ENCODE measurements at places on chromosomes 7 and 10. TPM values are rescaled to one million over a fixed set of nuclear protein-coding genes. Genes with fewer than 3 reads are reported as not detected.
A peak's percentile ranks its signal among the peaks of the same experiment; 100 is the strongest.

Gene H2BK1
- not detected for total RNA-seq

- no peaks in the 10 kb centered on the region for H3K36me3 ChIP-seq
- no peak for DNase-seq
- H3K4me1 ChIP-seq = no peaks in the 10 kb centered on the region
- no peaks in the 10 kb centered on the region for H3K27me3 ChIP-seq
- H3K4me3 ChIP-seq = no peak overlapping the region
These were observed 645.3 kb downstream of the ACTR3B start for GRCh38 chr7:153404781-153405279.

GRCh38 chr10:119597405-119598186, 832 bp upstream of the TIAL1 start:
- H3K4me3 ChIP-seq = peak overlapping the region; percentile 81
- no peaks in the 10 kb centered on the region for H3K27me3 ChIP-seq
- no peak for DNase-seq
- H3K36me3 ChIP-seq = peaks cover 6% of the 10 kb centered on the region

Gene UCN3
- total RNA-seq = not detected

- H3K27me3 ChIP-seq = no peaks in the 10 kb centered on the region
- H3K36me3 ChIP-seq = no peaks in the 10 kb centered on the region
- H3K27ac ChIP-seq = peak overlapping the region; percentile 93
- peaks cover 12% of the 10 kb centered on the region for H3K4me1 ChIP-seq
- peak; percentile 90 for DNase-seq
- peak overlapping the region; percentile 0 for H3K4me3 ChIP-seq
These were observed 63.9 kb upstream of the AHR start for GRCh38 chr7:17234398-17235031.

- no peaks in the 10 kb centered on the region for H3K27me3 ChIP-seq
- no peak overlapping the region for H3K4me3 ChIP-seq
- DNase-seq = no peak
- no peaks in the 10 kb centered on the region for H3K36me3 ChIP-seq
- H3K27ac ChIP-seq = no peak overlapping the region
These were observed 292.9 kb downstream of the PAXIP1 start for GRCh38 chr7:154709840-154710520.

DNA sequence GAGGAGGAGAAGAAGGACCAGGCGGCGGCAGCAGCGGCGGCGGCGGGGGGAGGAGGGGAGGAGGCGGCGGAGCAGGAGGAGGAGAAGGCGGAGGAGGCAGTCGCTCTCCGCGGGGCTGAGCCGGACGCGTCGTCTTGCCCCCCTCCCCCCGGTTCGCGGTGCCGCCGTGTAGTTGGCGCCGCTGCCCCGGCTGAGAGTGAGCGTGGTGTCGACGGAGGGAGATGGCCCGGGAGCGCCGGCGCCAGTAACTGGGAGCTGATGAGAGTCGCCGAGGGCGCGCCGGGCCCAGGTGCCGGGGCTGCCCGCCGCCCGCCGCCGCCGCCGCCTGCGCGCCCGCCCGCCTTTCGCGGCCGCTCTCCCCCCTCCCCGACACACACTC, 257 bp downstream of the WAC start:
- peak overlapping the region; percentile 97 for H3K27ac ChIP-seq
- peaks cover 36% of the 10 kb centered on the region for H3K36me3 ChIP-seq
- peak overlapping the region; percentile 83 for H3K4me3 ChIP-seq
- H3K4me1 ChIP-seq = peaks cover 21% of the 10 kb centered on the region

DNA sequence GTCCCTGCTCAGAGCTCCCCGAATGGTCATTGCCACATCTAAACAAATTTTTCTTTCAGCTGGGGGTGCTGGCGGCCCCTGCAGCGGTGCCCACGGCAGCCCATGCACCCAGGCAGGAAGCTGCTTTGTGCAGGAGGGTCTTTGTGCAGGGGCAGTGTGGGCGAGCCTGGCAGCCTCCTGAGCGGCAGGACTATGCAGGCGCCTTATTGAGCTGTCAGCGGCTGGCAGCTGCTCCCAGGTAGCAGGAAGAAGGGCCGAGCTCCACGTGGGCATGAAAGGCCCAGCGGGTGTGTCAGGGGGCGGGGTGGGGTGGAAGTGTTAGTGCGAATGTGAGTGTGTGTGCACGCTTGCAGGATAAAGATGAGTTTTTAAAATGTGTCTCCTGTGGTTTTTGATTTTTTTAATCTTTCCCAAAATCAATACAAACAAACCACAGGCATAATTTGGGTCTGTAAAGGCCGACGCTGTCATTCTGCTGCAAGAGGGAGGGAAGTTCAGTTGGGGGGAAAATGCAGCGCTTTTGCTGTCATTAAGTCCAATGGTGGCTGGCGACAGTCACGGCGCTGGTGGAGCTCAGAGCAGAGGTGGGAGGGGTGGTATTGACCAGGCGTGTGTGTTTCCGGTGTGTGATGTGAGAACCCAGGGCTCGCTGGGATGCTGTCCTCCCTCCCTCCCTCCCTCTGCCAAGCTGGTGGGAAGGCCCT, 83.9 kb downstream of the LHPP start:
- no peaks in the 10 kb centered on the region for H3K27me3 ChIP-seq
- no peak overlapping the region for H3K27ac ChIP-seq
- H3K4me3 ChIP-seq = no peak overlapping the region
- no peaks in the 10 kb centered on the region for H3K36me3 ChIP-seq
- no peak for DNase-seq

GRCh38 chr10:31769564-31769963, 159.1 kb downstream of the ARHGAP12 start:
- no peak overlapping the region for H3K4me3 ChIP-seq
- no peaks in the 10 kb centered on the region for H3K36me3 ChIP-seq
- no peak overlapping the region for H3K27ac ChIP-seq
- DNase-seq = no peak
- H3K4me1 ChIP-seq = no peaks in the 10 kb centered on the region

Gene CLRN3
- not detected for total RNA-seq

DNA sequence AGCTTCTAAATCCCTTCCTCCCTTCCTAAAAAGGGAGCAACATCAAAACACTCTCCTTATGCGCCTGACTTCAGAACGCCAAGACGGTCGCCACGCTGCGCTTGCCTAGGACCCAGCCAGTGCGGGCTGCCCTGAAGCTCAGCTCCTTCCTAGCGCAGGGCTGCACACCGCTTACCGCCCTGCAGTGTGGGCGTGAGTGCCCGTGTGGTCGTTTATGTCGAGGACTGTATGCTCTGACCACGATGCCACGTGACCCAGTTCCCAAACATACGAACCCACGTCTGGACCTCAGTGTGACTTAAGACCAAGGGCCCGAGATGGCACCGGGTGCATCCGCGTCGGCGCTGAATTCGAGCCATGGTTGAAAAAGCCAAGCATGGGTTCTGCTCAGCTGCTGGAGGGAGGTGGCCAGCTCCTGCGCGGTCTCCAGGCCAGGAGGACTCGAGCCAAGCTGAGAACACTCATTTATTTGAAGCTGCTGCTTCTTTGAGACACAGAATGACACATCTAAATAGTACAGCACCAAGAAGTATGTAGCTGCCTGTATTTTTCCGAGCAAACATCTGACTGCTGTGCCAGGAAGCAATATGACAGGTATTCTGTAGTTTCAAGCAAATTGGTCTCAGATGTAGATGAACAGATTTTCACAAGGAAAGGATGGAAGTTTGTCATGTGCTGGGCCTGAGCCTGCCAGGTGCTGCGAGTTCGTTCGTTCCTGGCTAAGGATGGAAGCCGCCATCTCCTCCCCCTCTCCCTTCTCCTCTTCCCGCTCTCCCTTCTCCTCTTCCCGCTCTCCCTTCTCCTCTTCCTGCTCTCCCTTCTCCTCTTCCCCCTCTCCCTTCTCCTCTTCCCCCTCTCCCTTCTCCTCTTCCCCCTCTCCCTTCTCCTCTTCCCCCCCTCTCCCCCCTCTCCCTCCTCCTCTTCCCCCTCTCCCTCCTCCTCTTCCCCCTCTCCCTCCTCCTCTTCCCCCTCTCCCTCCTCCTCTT, 184.7 kb downstream of the EBF3 start:
- H3K27me3 ChIP-seq = no peaks in the 10 kb centered on the region
- DNase-seq = no peak
- no peaks in the 10 kb centered on the region for H3K36me3 ChIP-seq
- no peak overlapping the region for H3K4me3 ChIP-seq

- no peaks in the 10 kb centered on the region for H3K36me3 ChIP-seq
- H3K27me3 ChIP-seq = no peaks in the 10 kb centered on the region
- no peak overlapping the region for H3K4me3 ChIP-seq
- H3K27ac ChIP-seq = no peak overlapping the region
These were observed 421.4 kb downstream of the GALNT17 start for GRCh38 chr7:71553306-71553705.

DNA sequence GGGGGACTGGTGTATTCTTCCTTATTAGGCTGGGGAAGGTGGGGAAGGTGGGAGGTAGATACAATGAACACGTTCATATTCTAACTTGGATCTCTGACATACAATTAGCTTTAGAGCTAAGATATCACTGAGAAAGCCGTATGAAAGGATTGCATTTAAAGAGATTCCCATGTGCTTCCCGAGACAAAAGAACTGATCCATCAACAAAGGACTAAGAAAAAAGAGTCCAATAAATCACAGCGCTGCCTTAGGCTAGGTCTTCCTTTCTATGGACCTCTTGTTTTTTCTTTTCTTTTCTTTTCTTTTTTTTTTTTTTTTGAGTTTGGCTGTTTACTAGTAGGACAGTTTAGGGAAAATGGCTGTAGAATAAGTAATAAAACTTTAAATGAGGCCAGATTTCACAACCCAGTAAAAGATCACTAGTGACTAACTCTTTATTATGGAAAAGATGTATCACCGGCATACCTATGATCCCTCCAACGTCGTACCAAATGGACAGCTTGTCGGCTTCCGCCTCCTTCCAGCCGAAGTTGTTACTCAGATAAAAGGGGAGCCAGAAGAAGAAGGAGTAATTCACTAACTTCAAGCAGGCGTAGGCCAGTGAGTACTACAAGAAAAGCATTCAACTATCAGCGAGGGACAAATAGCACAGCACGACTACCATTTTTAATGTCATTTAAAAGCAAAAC, 50.0 kb downstream of the SLC37A3 start:
- no peaks in the 10 kb centered on the region for H3K27me3 ChIP-seq
- no peaks in the 10 kb centered on the region for H3K4me1 ChIP-seq
- H3K36me3 ChIP-seq = peaks cover 47% of the 10 kb centered on the region
- no peak overlapping the region for H3K27ac ChIP-seq
- no peak for DNase-seq

DNA sequence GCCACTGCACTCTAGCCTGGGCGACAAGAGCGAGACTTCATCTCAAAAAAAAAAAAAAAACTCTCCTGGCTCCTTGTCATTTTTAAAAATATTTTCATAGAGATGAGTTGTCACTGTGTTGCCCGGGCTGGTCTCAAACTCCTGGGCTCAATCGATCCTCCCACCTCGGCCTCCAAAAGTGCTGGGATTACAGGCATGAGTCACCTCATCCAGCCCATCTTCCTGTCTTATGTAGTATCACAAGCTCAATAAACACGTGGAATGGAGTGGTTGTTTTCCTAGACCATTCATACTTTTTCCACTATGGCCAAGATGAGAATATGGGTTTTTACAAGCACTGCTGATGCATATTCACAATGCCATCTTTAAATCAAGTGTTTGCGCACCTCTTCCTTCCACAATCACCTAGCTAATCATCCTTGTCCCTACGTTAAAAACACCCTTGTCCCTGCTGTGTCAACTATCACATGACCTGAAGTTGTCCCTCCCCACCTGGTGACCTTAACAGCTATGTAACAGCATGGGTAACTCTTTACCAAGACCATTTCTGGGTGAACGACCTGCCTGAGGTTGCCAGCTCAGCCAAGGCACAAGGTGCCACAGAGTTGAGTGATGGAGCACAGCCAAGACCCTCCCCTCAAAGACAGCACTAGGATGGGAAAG, 21.3 kb downstream of the DLG5 start:
- H3K4me3 ChIP-seq = no peak overlapping the region
- H3K27me3 ChIP-seq = no peaks in the 10 kb centered on the region
- H3K4me1 ChIP-seq = no peaks in the 10 kb centered on the region
- H3K36me3 ChIP-seq = no peaks in the 10 kb centered on the region
- no peak for DNase-seq

Gene HUS1
- 59.3 TPM for total RNA-seq

GRCh38 chr7:37198041-37198905, 250.4 kb downstream of the ELMO1 start:
- peaks cover 26% of the 10 kb centered on the region for H3K36me3 ChIP-seq
- no peak overlapping the region for H3K4me3 ChIP-seq
- H3K4me1 ChIP-seq = no peaks in the 10 kb centered on the region
- H3K27ac ChIP-seq = no peak overlapping the region
- DNase-seq = no peak
- no peaks in the 10 kb centered on the region for H3K27me3 ChIP-seq

Measured in natural killer cell (primary cell).